Activated CD4-positive, alpha-beta memory T cell treated with anti-CD3 and anti-CD28 coated beads for 36 hours (primary cell): ENCODE measurements at places on chromosomes 12 and 14.
A peak's percentile ranks its signal among the peaks of the same experiment; 100 is the strongest.

DNA sequence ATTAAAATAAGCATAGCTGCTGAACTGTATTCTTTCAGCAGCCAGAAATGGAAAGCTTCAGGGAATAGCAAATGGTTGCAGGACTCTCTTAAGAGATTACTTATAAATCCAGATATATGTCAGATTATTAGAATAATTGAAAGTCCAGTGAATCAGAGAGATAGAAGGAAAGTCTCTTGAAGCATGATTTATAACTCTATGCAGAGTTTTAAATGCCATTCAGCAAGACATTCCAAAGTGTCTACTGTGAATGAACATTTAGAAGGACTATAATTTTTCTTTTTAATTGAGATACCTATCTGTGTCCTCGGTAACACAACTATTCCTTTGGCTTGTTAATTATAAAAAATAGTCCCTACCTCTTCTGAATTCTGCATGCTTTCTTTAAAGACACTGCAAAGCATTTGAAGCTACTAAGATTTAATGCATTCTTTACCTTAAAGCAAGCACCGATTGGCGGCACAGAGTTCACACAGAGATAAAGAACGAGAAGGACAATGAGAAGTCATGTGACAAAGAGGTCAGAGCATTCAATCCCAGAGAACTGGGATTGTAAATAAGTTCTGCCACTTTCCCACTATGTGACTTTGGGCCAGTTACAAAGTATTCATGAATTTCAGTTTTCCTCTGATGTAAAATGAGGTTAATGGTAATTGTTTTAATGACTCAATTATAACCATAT is 371.0 kb upstream of the ATP2B1 start:
- no peak for DNase-seq

DNA sequence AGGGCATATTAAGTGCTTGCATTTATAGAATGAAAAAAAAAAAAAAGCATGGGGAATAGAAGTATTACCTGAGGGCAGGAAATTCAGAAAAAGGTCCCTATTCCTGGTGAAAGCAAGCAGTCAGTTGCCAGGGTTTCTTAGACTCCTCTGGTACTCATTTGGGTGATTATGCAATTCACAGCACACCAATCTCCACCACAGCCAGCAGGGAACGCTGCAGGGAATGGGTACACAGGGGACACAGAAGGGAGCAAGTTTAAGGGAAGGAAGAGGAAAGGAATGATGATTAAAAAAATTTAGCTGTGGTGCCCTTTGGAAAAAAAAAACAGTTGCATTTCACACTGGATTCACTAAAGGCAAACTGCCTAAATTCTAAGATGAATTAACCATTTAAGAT is 14.2 kb downstream of the BLTP3B start:
- no peak for DNase-seq

DNA sequence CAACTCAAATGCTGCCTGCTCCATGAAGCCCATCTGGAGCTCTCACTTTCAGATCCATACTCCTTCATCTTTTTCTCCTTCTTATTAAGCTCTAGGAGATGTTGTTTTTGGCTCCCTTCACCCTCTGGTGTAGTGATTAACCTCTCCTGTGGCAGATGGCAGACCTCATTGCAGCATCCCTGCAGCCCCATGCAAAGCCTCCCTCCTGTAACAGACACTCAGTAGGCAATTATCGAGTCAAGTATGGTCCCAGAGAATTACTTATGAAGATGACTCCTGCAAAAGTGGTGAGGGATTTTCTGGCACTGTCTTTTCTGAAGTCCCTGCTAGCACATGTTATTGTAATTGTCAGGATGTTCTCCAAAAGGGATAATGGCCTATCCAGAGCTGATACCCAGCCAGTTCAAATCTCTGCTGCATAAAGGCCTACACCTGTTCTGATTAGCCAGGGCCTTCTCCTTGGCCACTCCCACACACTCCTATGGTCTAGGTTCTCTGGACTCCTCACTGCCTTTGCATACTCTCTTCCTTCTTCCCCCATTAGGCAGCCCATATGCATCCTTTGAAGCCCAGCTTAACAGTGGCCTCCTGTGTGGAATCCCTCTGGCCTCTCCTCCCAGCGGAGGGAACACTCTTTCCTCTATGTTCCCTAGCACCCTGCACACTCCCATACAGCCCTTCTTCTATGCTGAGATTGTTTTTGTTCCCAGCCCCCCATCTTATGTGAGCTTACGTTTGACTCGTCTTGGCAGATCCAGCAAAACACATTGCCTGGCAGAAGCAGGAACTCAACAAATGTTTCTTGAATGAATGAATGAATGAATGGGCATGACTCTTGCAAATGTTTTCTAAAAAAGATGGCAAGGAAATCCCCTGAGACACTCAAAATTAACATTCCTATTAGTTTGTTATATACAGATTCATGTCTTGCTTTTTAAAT is 43.9 kb upstream of the MDM1 start:
- DNase-seq: no peak

DNA sequence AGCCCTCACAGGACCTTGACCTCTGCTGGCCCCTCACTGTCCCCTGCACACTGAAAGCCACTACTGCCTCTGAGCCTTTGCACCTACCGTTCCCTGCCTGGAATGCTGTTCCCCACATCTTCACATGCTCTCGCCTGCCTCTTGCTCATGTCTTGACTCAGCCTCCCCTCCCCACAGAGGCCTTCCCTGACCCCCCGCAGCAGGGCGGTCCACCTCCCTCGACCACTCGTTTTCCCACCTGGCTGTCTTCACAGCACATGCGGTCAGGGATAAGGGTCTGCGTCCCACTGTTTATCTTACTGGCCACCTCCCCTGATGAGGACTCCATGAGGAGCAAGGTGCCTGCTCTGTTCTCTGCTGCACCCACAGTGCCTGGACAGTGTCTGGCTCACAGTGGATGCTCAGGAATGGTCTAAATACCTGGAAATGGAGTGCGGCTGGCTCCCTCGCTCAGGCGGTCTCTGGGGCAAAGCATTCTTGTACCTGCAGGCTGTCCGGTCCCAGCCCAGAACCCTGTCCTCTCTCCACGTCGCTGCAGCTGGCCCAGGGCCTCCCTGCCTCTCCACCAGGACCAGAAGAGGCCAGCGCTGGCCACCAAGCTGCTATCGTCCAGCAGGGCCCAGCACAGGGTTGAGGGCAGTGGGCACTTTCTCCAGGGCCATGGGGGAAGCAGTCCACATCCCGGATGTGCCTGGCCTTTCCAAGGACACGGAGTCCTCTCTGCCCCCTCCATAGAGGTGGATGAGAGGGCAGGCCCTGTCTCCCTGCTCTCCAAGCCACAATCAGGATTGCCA is 107.4 kb downstream of the NCOR2 start:
- no peak for DNase-seq

DNA sequence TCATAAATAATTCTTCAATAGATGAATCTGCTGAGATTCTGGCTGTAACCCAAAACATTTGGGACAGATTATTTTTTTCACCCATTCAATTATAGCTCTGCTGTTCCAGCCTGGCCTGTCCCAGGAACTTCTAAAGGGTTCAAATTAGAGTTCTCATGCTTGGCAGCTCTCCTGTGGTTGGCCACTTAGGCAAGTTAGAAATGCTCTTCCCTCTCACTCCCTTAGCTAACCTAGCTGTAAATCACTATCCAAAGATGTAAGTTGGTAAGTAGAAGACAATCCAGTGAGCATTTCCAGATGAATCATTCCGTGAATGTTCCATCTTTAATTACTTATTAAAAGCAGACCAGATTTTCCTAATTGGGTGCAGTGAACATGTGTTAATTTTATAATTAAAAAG is 760.4 kb upstream of the TBX3 start:
- DNase-seq: no peak

DNA sequence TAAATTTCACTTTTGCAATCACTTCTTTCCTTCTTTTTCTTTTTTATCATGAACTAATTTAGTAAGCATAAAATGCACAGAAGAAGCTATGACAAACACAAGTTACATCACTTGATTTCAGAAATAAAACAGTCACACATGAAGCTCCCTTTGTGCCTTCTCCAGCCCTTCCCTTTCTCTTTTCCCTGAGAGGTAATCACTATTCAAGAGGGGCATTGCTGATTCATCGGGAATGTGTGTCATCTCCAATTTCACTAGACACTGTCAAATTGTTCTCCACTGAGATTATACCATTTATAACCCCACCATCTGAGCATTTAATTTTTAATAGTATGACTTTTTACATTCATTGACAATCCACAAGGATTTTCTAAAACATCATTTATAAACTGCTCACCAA is 91.6 kb upstream of the PTPRQ start:
- no peak for DNase-seq

- DNase-seq: peak; percentile 82
Observed at GRCh38 chr14:94392510-94392935, 4.1 kb upstream of the SERPINA1 start.

- no peak for DNase-seq
Observed at GRCh38 chr12:16607906-16608775, 2.2 kb upstream of the LMO3 start.

DNA sequence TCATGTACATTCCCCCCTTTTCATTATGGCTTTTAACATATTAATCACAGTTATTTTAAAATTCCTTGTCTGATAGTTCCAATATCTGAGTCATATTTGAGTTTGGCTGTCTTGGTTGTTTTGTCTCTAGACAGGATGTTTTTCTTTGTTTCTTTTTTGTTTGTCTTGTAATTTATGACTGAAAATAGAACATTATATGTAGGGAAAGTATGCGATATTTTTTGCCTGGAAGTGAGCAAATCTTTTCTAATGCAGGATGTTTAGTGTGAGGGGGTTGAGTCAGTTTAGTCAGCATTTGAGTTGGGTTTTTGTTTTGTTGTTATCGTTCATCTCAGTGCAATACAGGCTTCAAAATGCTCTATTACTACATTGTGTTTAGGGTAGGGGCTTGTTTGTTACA is 239.7 kb downstream of the SNAPC1 start:
- no peak for DNase-seq

DNA sequence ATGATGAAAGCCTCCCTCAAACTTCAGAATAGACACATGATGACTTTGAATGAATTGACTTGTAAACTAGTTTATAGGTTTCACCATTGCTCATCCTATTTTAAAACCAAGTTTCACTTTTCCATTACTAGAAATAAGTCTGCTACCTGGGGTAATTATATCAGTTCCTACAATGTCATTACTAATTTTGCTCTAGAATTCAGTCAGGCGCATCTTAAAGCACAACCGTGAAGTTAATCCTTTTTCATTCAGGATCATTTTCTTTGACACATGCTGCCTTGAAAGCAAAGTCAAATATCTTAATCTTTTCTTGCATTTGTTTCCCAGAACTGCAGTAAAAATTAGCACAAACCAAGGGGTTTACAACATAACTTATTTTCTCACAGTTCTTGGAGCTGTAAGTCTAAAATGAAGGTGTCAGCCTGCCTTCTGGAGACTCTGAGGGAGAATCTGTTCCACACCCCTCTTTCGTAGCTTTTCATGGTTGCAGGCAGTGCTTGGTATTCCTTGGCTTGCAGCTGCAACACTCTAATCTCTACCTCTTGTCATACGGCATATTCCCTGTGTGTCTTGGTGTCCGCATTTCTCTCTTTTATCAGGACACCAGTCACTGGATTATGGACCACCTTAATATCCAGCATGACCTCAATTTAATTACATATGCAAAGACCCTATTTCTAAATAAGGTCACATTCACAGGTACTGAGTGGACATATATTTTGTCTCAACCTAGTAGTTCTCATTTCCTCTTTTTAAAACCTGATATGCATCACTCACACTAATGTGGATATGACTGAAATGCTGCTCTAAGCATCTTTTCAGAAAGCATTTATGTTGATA is 114.3 kb upstream of the PDZRN4 start:
- DNase-seq: no peak

DNA sequence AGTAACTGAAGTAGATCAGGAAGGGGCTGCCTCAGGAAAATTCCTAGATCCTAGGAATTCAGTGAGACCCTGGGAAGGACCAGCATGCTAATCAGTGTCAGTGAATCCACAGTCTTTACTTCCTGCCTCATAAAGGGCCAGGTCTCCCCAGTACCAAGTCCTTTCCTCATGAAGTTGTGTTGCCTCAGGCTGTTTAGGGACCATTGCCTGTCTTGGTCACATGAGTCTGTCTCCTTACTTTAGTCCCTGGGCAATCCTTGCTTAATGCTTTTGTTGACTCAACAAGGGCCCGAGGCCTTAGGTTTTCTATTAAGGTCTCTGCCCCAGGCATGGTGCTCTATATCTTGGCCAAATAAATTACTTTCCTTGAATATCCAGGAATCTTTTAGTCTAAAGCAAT is 16.1 kb upstream of the ATF1 start:
- no peak for DNase-seq

GRCh38 chr14:93737634-93738033 is 50.7 kb downstream of the PRIMA1 start:
- DNase-seq: no peak

GRCh38 chr12:113195598-113195997 is 10.1 kb downstream of the RITA1 start:
- DNase-seq: no peak

- DNase-seq: no peak
Observed at GRCh38 chr14:92649066-92649465, 99.4 kb downstream of the LGMN start.

DNA sequence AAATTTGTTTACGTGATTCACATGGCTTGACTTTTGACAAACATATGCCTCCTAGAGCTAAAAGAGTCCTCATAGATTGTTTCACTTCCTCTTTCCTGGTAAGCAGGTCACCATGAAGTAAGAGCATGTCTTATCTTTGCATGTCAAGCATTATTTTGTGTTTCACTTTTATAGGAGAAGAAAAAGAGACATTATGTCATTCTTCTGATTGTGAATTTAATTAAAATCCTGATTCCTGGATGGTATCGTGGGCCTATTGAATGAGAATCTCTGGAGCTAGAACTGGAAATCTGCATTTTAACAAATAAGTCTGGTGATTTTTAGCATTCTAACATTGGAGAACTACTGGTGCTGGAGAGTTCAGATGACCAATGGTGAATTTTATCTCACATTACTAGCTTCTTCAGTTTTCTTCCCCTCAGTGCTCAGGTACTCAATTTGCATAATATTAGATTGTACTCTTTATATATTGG is 218.6 kb upstream of the ATP2B1 start:
- no peak for DNase-seq

DNA sequence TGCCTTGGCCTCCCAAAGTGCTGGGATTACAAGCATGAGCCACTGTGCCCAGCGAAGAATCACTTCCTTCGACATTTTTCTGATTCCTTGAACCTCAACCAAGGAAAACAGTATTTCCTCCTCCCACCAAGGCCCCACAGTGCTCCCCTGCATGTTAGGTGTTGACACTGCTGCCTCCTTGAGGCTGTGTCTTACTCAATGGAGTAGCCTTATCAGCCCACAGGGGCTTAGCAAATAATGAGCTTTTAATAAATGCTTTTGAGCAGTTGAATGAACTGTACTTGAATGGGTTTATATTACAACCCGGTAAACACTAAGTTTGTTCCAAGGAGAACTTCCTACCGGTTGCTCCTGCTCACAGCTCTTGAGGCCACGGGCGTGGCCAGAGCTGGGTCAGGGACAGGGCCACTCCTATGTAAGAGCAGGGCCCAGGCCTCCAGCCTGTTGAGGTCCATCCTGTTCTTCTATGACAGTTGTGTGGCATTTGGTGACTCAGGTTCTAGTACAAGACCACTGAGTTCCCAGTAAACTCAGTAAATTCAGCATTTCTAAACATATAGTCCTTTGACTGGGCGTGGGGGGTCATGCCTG is 36.8 kb upstream of the TUBA1A start:
- DNase-seq: no peak

- no peak for DNase-seq
Observed at GRCh38 chr12:76690921-76691700, 72.8 kb upstream of the ZDHHC17 start.

GRCh38 chr14:102554821-102555819 is 37.3 kb upstream of the RCOR1 start:
- peak; percentile 63 for DNase-seq

GRCh38 chr12:121630791-121631355 is 4.5 kb downstream of the ORAI1 start:
- no peak for DNase-seq

GRCh38 chr14:103206836-103207387 is 83.7 kb downstream of the TNFAIP2 start:
- DNase-seq: no peak
